Stimulated activated CD8-positive, alpha-beta memory T cell treated with anti-CD3 and anti-CD28 coated beads, Interleukin-7, amount 100 ng/mL, for 1 hour (primary cell): ENCODE measurements at places on chromosomes 7 and 10.

DNA sequence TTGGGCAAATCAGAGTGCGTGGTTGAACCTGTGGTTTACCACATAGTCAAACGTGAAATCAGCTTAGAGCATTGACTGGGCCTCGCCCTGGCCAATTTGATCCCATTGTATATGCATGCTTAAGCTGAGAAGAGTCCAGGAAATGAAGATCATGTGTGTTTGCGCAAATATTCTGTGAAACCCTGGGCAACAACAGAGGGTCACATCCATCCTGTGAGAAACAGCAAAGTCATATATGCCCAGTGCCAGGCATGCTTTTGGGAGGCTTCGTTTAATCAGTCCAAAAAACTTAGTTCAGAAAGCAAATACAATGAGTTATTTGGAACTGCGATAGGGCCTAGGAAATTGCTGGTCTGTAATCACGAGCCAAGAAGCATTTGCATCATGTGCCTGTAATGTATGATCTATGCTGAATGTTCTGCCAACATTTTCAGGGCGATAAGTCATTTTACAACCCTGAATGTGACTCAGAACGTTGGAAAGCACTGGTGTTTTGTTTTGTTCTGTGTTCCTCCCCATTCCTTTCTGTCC is 412.1 kb upstream of the CELF2 start:
- no peak for DNase-seq

DNA sequence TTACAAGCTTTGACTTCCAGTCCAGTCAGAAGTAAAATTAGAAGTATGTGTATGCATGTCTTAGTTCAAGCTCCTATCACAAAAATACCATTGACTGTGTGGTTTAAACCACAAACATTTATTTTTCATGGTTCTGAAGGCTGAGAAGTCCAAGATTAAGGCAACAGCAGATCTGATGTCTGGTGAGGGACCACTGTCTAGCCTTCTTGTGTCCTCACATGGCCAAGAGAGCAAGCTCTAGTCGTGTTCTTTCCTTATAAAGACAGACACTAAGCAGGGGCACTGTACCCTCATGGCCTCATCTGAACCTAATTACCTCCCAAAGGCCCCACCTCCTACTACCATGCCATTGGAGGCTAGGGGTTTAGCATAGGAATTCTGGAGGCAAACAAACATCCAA is 41.3 kb upstream of the ARL4A start:
- DNase-seq = no peak

- no peak for DNase-seq
These were observed 2.1 kb upstream of the JMJD1C start for GRCh38 chr10:63467841-63468240.

- DNase-seq = no peak
These were observed 39.2 kb downstream of the DNAJC9 start for GRCh38 chr10:73207883-73208282.

DNA sequence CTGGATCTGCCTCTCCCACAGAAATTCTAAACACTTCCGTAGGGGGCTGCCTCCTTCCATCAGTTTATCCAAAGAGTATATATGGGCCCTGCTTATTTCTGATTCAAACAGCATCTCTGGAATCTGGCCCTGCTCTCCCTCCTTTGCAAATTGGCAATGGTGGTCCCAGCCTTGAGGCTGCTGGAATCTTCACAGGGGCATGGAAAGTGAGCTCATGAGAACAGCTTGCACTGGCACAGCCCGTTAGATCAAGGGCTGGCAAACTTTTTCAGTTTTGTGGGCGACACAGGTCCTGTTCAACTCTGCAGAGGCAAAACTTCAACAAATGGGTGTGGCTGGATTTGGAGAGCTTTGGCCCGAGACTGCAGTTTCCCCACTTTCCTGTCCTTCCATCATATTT is 526.9 kb downstream of the KCNMA1 start:
- DNase-seq = no peak

GRCh38 chr10:113802997-113803396 is 50.9 kb downstream of the DCLRE1A start:
- DNase-seq = no peak

DNA sequence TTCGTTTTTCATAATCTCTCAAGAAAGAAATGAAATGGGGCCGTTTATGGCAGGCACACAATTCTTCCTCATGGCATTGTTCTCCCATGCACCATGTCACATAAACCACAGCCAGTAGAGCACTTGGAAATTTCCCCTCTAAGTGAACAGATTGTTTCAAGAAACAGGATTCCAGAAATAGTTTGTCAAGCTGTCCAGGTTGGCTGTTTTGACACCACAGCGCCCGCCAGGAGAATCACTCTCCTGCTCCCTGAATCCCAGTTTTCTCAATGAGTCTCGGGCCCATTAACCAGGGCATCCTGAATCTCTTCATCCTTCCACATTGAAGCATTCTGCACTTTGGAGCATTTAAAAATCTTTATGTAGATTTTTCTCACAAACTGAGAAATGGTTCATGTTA is 172.2 kb upstream of the NEBL start:
- DNase-seq = no peak

GRCh38 chr10:32357056-32357735 is 10.2 kb upstream of the EPC1 start:
- no peak for DNase-seq

DNA sequence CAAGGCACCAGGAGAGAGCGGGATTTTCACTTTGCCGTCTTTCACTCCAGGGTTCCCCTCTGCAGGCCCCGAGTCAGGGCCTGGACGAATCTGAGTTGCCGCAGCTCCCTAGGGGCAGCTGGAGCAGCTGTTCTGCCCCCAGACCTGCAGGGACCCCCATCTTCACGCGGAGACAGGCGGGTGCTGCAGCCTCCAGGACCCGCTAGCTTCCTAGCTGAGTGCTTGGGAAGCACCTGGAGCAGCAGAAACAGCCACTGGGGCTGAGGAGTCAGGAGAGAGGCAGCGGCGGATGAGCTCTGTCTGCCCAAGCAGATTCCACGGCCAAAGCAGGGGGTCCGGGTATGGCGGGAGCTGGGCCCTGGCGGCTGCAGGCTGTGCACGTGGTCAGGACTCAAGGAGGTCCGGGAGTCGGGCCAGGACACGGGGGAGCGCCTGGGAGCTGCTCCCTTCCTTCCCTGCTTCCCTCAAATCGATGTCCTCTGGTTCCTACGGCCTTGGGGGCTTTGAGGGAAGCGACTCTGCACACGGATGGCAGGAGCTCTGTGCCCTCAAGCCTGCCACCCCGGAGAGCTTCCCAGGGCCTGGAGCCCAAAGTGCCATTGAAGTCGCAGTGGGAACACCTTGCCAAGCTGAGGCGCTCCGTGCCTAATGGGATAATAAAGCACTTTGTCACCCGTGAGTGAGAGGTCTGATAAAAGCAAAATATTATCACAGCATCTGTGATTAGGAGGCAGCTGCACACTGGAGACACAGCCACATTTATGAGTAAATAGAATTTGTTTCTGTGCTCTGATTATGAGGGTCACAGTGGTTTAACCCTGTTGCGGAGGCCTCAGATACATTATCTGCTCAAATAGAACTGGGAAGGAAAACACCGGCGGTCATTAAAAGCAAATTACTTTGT is 17.2 kb downstream of the MNX1 start:
- no peak for DNase-seq

DNA sequence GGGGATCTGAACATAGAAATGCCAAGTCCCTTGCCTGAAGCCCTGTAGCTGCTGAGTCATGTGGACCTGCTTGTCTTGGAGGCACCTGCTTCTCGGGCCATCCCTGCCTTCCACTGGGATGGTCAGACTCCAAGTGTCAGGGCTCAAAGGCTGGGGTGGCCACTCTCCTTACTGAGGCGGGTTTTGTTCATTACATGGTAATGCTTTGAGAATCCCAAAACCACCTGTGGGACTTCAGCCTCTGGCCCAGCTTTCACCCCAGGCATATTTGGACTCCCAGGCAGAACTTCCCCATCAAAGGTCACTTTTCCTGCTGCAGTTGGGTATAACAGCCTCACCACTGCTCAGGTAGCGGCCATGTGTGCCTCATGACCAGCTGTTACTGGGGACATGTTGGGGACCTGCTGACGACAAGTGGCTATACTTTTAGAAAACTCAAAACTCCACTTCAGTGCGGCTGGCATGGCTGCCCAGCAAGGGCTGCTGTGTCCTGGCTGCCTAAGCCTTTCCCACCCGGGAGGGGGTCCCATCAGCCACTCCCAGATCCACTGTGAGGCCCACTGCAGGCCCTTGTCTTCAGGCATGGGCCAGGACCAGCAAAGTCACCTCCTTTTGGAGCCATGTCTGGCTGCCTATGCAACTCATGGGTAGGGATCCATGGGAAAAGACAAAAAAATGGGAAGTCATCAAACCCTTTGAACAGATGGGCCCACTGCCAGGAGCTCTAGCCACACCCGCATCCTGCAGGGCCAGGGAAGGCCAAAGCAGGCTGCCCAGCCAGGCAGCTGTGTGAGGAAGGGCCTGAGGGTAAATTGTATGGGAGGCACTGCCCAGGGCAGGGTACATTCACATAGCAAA is 96.7 kb downstream of the ARHGAP22 start:
- DNase-seq = no peak

- no peak for DNase-seq
These were observed 197.7 kb downstream of the SEMA3A start for GRCh38 chr7:83996879-83997278.

DNA sequence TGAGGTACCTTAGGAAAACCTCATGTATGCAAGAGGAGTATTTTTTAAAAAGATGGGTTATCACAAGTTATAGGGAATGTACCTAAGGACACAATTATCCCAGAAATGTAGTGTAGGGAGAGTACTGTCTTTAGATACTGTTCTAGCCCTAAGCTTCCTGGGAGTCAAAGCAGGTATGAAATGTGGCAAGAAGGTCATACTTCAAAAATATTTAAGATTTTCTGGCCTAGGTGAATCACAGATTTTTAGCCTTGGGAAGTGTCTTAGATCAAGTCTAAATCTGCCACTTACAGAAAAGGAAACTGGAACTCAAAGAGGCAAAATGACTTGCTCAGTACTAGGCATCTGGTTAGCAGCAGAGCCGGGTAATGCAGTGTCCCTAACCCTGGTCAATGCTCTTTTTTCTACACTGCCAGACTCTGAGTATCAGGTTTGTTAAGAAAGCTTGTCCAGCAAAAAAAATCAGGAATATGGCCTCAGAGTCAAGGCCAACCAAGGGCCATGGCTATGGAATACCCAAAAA is 13.9 kb downstream of the PIK3AP1 start:
- no peak for DNase-seq

- no peak for DNase-seq
These were observed 11.2 kb downstream of the WDR86 start for GRCh38 chr7:151398446-151399304.

GRCh38 chr10:2908851-2909630 is 158.3 kb upstream of the PFKP start:
- DNase-seq = no peak

GRCh38 chr7:146791344-146792285 is 675.0 kb downstream of the CNTNAP2 start:
- DNase-seq = no peak

DNA sequence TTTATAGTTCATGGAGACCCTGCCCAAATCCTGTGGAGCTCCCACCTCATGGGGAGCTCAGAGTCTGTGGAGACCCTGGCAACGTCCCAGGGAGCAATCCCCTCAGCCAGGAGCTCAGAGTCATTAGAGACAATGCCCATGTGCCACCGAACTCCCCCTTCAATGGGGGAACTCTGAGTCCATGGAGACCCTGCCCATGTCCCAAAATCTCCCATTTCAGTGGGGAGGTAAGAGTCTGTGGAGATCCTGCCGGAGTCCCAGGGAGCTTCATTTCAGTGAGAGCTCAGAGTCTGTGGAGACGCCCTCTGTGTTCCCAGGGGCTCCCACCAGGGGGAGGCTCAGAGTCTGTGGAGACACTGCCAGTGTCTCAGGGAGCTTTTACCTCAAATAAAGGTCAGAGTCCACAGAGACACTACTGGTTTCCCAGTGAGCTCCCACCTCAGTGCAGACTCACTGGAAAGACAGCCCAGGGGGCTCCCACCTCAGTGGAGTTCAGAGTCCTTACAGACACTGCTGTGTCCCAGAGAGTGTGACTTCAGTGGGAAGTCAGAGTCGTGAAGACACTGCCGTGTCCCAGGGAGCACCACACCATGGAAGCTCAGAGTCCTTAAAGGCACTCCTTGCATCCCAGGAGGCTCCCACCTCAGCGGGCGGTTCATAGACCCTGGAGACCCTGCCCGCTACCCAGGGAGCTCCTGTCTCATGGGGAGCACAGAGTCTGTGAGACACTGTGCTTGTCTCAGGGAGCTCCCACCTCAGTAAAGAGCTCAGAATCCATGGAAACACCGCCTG is 5.0 kb downstream of the MYO1G start:
- peak; percentile 36 for DNase-seq

GRCh38 chr10:61752111-61753011 is 89.6 kb downstream of the CABCOCO1 start:
- DNase-seq = no peak

DNA sequence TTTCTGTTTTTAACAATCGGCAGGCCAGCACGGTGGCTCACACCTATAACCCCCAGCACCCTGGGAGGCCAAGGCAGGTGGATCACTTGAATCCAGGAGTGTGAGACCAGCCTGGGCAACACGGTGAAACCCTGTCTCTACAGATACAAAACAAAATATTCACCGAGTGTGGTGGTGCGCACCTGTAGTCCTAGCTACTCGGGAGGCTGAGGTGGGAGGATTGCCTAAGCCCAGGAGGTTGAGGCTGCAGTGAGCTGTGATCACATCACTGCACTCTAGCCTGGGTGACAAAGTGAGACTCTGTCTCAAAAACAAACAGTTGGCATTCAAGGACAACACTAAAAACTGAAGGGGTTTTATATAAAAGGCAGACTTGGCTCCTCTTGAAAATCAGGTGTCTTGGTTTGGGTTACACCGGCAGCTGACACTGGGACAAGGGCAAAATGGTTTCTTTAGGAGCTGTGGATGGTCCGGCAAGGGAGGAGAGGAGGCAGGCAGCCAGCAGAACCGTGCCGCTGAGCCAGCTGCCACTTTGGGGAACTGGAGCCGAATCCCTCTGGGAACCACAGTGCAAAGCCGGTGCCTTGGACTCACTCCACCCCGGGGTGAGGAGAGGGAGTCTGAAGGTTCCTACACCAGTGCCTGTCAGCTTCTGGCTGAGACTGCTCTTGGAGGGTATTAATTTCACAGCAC is 52.6 kb downstream of the CHST3 start:
- no peak for DNase-seq

GRCh38 chr7:88115816-88116215 is 104.0 kb downstream of the SRI start:
- no peak for DNase-seq

DNA sequence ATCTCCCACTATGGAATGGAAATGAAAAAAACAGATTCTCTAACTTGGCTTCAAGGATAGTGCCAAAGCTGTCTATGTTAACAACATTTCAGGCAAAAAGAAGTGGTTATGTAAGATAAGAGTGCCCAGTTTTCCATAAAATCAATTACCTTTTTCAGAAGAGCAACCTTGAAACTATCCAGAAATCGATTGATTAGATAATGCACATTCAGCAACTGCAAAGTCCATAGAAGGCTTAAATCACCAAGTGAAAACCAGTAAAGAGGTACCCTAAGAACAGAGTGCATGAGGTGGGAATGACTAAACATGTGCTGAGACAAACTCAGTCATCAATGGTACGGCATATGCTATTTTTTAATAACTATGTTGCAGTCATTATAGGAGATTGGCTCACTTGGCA is 71.9 kb upstream of the TNKS2 start:
- no peak for DNase-seq
